ENCODE measurements at places on chromosomes 3 and 15.

- DNase-seq = no peak
Measured at GRCh38 chr15:92650256-92650655, 5.3 kb downstream of the FAM174B start.

GRCh38 chr3:157091083-157091833 lies 68.7 kb downstream of the CCNL1 start:
- DNase-seq = no peak

DNA sequence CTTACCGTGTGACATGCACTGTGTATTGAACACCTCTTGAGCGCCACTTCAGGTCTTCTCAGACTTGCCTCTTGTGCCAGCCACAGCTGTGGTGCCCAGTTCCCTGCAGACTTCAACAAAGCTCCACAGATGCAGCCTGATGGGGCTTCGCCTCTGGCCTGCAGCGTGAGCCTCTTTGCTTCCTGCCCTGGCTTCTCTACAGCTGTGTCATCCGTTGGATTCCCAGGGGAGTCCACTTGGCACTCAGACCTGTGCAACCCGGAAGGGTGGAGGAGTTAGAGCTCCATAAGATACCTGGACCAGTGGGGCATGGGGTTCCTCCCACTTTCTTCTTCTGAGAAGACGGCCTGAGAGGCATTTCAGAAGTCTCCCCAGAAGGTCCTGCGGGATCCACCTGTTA lies 57.7 kb upstream of the BNIP2 start:
- DNase-seq = no peak

GRCh38 chr3:71825551-71826283 lies 40.8 kb upstream of the PROK2 start:
- DNase-seq = no peak

DNA sequence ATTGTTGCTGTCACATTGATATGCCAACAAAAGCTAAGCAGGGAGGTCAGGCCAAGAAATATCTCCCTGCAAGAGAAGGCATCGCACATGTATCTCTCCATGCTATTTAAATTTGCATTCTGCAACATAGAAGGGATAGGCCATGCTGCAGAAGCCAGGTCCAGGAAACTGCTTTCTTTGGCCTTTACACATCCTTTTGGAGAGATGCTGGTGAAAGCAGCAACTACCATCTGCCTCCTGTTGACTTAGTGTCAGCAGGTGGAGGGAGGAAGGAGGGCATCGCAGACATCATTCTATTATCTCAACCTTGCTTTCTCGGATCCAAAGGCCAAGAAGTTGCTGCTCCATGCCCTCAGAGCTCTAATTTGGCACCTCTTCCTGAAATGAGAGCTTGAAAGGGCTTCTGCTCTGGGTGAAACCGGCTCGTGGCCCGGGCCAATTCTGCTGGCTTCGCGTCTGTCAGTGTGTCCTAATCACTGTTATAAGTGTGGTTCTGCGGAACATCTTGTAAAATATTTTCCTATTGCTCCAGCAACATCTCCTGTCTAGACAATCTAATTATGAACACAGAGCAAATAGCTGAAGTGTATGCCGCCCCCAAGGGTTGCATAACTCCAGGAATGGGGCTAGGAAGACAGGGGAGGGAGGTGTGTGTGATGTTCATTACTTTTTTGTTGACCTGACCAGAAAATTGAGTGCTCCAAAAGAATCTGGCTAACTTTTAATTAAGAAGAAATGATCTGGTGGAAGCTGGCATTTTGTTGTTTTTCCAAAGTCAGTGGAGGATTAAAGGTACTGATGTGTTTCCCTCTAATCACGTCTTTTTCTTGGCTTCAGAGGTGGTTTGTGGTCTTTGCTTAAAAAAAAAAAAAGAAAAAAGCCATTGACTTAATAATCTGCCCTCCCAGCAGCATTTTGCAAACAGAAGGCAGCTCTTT lies 89.1 kb downstream of the TPRG1 start:
- DNase-seq = no peak

GRCh38 chr3:195757438-195757770 lies 36.6 kb downstream of the MUC20 start:
- peak; percentile 28 for DNase-seq

DNA sequence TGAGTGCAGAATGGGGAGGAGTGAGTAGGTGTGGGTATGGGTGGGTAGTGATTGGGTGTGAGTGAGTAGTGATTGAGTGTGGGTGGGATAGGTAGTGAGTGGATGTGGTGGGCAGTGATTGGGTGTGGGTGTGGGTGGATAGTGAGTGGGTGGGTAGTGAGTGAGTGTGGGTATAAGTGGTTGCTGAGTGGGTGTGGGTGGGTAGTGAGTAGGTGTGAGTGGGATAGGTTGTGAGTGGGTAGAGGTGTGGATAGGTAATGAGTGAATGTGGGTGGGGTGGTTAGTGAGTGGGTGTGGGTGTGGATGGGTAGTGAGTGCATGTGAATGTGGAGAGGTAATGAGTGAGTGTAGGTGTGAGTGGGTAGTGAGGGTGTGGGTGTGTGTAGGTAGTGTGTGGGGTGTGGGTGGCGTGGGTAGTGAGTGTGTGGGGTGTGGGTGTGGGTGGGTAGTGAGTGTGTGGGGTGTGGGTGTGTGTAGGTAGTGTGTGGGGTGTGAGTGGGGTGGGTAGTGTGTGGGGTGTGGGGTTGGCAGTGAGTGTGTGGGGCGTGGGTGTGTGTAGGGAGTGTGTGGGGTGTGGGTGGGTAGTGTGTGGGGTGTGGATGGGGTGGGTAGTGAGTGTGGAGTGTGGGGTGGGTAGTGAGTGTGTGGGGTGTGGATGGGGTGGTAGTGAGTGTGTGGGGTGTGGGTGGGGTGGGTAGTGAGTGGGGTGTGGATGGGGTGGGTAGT lies 5.3 kb downstream of the MINAR1 start:
- no peak for DNase-seq

DNA sequence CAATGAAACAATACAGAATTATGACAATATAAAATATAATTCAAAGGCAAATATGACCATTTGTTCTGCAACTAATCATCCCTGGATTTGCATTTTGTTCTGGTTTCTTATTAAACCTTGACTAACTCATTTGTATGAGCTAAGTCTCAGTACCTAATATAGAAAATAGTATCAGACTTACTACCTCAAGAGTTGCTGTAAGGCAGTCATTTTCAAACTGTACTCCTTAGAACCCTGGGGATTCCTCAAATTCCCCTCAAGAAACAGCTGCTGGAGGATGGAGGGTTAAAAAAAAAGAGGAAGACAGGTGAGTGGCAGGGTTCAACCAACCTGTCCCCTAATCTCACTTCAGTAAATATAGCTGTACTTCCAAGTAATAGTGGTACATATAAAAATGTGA lies 11.1 kb downstream of the ZBTB11 start:
- no peak for DNase-seq

- DNase-seq = no peak
Measured at GRCh38 chr15:64478863-64479262, 18.5 kb downstream of the ZNF609 start.

GRCh38 chr3:24494618-24495325 lies at the start of gene THRB:
Gene THRB (minus strand): TSS chr3:24494850.
- DNase-seq = peak; percentile 47

- DNase-seq = no peak
Measured at GRCh38 chr3:4672725-4673275, 179.7 kb downstream of the ITPR1 start.

DNA sequence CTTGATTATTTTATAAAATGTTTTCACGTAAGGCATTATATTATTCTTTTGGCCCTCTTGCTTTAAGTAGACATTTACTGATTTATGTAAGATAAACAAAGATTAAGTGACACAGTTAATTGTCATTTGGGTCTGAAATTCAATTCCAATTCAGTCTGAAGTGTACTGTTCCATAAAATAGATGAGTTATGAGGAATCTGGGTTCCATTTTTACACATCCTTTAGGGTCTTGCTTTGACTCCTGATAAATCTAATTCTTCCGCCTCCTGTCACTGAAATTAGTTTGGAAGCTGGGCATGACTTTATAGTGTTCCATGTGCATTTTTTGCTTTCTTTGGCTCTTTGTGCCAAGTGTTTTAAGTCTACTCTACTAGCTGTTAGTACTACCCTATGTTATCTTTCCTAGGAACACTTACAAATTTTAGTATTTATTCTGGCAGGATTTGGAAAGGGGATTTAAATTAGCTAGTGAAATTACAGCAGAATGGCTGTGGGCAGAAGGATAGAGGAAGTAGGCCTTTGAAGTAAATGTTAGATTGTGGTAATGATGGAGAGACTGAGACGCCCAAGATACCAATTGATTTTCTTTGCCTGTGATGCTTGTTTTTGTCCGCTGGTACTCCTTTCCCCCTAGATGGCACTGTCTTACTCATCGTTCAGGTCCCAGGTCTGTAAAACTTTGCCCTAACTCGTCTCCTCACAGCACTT lies 14.3 kb downstream of the ARL8B start:
- peak; percentile 35 for DNase-seq

DNA sequence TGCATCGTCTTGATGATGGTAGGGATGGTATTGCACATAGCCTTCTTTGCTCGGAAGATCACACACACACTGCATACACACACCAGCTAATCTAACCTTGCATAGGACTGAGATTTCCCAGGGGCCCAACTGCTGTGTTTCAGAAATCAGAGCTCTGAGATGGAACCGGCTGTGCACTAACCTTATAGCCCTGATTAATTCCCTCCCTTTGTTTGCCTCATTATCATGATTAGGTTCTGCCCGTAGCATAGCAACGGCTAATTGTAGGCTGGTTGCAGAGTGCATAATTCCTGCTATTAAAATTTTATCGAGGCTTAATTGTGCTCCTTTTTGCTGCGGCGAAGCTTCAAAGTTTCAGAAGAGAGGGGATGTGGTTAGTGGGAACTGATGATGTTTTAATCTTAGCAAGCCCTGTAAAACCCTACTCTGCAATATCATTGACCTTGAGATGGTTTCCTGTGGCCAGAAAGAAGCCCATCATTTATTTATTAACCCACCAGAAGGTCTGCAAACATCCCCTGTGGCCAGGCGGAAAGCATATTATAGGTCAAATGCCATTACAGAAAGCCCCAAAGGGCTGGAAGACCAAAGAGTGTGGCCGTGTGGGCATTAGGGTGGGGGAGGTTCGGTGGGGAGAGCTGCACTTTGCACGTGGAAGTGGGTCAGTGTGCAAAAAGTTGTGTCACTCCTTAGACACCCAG lies 56.2 kb upstream of the GLCE start:
- no peak for DNase-seq

DNA sequence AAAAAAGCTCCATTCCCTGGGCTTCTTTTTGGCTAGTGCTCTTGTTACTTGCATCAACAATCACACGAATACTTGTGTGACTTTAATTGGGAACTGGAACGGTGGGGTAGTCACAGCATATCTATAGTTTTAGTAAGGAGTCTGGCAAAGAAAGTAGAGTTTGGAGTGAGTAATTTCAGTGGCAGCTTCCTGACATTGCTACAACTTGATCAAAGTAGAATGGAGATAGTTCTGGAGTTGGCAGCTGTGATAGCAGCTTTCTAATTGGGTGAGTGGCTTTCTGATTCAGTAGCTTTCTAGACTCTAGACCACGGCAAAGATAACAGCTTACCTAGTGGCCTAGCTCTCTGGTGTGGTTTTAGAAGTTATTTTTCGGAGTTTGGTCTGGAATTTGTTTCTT lies 475.0 kb downstream of the TUSC7 start:
- DNase-seq = no peak

DNA sequence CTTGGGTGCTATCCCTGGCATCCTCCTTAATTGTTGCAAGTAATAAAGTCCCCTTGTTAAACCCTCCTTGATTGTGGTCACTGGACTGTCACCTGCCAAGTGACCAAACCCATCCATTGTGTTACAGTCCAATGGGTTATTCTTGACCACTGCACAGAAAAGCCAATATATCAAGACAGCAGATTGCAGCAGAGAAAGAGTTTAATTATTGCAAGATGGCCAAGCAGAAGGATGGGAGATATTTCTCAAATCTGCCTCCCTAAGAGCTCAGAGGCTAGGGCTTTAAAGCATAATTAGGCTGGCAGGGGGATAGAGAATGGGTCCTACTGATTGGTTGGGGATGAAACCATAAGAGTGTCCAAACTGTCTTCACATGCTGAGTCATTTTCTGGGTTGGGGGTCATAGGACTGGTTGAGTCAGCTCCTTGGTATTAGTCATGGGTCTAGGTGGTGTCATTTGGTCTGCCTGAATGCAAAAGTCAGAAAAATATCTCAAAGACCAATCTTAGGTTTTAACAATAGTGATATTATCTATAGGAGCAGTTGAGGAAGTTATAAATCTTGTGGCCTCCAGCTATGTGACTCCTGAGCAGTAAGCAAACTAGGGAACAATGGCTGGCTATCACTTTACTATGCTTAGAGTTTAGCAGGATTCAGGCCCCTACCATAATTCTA lies 19.1 kb upstream of the XYLB start:
- peak; percentile 50 for DNase-seq

DNA sequence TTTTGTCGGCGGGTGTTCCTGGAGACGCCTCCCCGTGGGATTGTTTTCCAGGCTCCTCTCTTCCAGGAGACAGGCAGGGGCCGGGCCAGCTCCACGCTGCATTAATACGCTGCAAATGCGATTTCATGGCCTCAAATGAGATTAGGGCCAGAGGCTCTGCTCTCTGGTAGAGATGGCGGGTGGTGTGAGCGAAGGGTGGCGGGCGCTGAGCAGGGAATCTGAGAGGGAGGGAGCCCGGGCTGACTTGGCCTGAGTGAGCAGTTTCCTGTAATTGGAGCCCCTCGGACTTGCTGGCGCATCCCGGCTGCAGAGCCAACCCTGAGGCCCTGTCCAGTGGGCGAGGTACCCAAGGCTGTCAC lies 7.4 kb upstream of the CCDC33 start:
- peak; percentile 36 for DNase-seq

DNA sequence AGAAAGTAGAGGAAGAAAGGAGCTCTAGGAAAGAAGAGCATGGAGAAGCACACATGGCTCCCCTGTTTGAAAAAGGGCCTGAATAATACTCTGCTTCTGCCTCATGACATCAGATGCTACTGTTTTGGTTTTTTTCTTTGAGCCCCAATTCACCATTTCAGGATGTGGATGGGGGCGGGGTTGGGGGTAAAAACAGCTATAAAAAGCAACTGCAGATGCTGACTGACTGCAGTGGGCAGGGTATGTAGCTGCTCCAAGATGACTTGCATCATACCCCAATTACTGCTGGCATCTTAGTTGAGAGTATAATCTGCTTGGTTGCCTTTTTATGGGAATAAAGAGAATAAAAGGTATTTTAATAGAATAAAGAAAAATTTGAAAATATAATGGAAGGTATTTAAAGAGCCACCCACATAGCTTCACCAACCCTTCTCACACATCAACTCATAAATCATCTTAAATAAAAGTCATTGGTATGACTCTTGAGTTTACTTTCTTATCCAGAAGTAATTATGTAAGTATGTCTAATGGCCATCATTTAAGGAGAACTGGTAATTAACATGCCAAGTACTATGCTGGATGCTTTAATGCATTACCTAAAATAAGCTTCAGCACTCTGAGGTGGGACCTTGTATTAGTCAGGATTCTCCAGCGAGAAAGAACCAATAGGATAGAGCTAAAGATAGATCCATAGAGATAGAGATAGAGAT lies 36.4 kb upstream of the TMEM45A start:
- DNase-seq = no peak

DNA sequence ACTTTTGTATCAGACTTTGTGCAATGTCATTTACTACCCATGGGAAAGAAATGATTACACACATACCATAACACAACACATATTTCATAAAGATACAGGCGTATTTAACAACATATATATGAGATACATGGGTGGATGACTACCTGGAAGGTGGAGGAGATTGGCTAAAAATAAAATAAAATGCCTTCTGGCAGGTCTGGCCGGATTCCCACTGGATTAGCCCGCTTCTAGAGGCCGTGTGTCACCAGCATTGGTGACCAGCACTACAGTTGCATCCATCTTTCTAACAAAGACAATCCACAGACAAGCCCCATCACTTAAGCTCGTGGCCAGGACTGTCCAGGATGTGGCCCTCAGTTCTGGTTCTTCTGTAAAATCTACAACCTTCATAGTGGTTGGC lies 21.0 kb upstream of the SEC22A start:
- no peak for DNase-seq

- no peak for DNase-seq
Measured at GRCh38 chr15:60438646-60439045, 40.3 kb downstream of the ICE2 start.
